ENCODE measurements at places on chromosomes 5 and 9.
A peak's percentile ranks its signal among the peaks of the same experiment; 100 is the strongest.

DNA sequence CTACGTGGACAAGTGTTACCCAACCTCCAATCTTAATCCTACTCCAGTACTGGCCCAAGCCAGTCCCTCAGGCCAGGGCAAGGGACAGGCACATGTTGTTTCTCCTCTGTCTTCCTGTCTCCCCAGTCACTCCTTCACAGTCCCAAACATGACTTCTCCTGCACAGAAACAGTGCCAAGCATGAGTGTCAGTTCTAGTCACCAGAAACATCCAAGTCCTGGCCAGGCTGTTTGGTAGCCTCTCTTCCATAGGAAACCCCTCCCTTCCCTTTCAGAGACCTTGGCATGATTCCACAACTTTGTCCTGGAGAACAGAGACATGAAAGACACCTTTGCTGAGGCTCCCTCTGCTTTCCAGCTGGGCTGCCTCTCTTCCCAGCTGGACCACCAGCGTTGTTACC lies 56.2 kb upstream of the SLC2A8 start:
- DNase-seq, result no peak

DNA sequence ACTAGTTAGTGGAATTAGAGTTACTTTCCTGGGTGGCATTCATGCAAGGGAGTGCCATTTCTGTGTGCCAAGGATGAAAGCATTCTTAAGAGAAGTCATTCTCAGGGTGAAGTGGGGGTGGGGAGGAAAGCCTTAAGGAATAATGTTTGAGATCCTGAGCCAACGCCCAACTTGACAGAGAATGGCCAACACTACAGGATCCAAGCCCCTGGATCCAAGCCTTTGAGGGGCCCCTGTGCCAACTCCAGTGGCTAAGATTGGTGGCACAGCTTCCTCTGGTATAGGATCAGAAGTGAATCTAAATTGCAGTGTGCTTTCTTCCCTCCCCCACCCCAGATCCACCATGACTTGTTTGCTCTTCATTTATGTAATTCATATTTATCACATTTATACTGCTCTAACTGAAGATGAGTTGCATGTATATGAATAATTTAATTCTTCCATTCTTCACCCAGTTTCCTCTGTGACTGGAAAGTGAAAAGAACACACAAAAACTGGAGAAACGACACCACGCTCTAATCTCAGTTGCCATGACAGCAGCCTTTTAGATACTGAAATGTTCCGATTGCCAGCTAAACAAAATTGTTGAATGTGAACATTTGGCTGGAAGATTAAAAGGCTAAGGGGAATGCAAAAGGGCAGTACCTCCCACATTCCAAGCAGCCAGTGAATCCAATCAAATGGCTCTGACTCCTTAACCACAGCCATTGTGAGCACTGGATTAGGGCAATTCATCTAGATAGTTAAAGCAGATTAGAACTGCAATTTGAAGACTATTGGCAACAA lies 4.5 kb downstream of the ZNF608 start:
- peak; percentile 37 for DNase-seq

DNA sequence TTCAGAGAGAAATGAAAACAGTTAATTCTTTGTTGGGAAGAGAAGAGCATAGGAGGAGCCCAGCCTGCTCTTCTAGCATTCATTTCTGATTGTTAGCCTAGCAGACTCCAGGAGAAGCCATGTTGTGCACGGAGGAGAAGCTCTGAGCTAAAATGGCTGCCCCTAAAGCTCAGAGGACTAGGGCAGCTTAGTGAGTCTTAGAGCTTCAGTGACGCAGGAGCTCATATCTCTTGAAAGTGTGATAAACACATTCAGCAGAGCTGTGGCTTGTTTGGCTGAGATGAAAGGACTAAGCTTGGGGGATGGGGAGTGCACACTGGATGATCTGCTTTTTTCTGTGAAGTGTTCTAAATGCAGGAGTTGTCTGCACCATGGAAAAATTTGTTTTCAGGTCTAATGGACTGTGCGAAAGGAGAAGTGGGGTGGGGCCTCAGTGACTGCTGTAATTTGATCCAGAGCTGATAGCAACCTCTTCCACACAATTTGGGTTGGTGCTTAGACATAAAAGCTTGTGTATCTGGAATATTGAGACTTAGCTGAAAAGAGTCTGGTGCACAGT lies 58.5 kb downstream of the ZNF462 start:
- DNase-seq, result no peak

- DNase-seq, result peak; percentile 70
Measured at GRCh38 chr5:172102913-172103626, 85.0 kb downstream of the STK10 start.

GRCh38 chr5:83724001-83724400 lies 3.3 kb upstream of the HAPLN1 start:
- no peak for DNase-seq

- DNase-seq, result no peak
Measured at GRCh38 chr5:169416583-169417196, 115.8 kb upstream of the SLIT3 start.

- DNase-seq, result peak; percentile 37
Measured at GRCh38 chr9:92654481-92655301, 15.2 kb downstream of the IPPK start.

- DNase-seq, result peak; percentile 77
Measured at GRCh38 chr5:64505769-64506566, at the start of gene RGS7BP. Gene RGS7BP, plus strand, starts transcription at chr5:64506015. Its CDS starts 610 bp downstream, at chr5:64506625.

GRCh38 chr9:129307227-129307970 lies 129.3 kb upstream of the IER5L start:
- no peak for DNase-seq

DNA sequence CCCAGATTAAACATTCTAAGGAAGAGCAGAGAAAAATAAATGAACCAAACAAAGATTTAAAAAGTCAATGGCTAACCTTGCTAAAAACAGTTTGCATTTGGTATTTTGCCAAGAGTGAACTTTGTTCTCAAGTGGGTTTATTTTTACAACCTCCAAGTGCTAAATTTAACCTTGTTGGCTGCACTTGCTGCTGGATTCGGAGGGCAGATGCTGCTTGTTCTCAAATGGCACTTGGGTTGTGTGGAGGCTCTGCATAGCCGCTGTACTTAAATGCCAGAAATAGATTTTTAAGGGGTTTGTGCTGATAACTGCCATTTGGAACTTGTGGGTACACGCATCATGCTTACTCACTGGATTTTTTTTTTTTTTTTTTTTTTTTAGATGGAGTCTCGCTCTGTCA lies 13.3 kb upstream of the SPATA24 start:
- DNase-seq, result no peak

- peak; percentile 5 for DNase-seq
Measured at GRCh38 chr5:153713943-153714342, 223.5 kb downstream of the GRIA1 start.

DNA sequence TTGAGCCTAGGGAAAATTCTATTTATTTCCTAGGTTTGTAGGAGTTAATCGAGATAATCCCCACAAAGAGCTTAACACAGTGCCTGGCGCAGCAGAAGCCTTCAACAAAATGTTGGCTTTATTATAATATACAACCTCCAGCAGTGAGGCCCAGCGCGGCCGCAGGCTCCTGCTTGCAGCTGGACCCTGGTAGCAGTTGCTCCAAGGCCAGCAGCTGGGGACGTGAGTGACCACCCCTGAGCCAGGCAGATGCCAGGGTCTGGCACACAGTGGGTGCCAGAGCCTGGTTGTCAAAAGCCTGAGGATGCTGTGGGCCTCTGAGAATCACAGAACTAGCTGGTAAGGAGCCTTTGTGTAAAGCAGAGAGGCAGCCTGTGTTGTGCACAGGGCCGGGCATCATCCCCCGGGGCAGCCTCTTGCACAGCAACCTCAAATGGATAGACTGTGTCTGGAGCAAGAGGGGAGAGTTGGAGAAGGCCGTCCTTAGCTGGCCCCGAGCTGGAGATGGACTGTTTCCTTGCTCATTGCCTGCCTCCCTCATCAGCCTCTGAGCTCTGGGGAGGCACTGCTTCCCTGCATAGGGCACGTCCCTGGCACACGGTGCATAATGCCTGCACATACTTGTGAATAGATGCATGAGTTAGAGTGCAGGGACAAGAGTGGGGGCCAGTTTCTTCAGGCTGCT lies 17.3 kb downstream of the CSF1R start:
- DNase-seq, result no peak

DNA sequence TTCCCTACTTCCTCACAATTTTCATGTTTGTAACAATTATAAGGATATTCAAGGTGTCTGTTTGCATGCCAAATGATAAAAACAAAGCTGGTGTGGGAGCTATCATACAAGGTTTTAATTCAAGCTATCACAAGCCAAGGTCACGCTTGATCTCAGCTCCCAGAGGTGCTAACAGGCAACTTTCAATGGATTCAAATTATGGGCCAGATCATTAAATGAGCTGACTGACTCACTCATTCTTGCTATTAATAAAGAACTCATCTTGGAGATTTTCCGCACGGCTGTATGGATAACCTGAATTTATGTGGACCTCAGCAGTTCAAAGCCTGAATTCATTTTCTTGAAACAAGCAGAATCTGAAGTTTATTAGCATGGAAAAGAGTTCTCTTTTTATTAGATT lies 267.3 kb upstream of the CDH6 start:
- DNase-seq, result no peak

DNA sequence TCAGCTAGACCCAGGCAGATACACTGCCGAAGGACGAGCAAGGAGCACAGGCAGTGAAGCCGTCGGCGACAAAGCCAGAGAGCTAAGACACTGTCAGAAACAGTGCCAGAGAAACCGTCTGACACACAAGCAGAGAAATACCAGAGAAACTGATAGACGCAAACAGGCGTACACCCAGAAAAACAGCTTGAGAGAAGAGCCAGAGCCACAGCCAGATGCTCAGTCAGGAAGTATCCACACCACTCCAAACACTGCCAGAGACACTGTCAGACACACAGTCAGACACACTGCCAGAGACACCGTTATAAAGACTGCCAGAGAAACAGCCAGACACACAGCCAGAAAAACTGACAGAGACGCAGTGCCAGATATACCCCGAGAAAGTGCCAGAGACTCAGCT lies 19.1 kb downstream of the CNTFR start:
- DNase-seq, result no peak

DNA sequence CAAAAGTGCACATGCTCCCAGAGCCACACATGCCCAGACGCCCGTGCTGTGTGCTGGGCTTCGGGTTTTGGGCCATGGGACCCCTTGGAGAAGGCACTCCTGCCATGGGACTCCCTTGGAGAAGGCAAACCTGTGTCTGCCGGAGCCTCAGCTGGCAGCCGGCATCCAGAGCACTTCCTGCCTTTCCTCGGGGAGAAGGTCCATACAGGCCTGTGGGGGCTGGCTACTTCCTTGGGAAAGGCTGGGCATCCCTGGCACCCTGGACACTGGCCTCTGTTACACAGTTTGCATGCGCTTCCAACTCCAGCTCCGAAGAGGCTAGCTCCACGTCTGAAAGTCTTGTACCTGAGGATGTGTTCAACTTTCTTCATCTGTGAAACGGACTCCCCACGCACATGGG lies 14.7 kb upstream of the IRX4 start:
- DNase-seq, result no peak

- DNase-seq, result no peak
Measured at GRCh38 chr5:84438456-84438855, 53.8 kb upstream of the EDIL3 start.

GRCh38 chr9:36245906-36246305 lies 12.3 kb downstream of the GNE start:
- no peak for DNase-seq

- no peak for DNase-seq
Measured at GRCh38 chr5:139794067-139794846, 1.4 kb upstream of the PSD2 start.

DNA sequence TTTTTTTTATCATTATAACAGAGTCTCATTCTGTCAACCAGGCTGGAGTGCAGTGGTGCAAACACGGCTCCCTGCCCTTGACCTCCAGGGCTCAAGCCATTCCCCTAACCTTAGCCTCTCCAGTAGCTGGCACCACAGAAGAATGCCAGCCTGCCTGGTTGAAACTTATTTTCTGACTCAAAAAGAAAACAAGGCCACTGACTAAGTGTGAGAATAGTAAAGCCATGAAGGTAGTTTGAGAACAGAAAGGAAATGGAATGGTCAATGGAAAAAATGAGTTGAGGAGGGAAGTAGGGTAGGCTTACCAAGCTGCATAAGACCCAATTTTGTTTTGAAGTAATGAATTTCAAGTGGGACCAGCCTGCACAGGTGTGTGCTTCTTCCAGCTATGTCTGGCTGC lies 82.8 kb upstream of the RORB start:
- no peak for DNase-seq

DNA sequence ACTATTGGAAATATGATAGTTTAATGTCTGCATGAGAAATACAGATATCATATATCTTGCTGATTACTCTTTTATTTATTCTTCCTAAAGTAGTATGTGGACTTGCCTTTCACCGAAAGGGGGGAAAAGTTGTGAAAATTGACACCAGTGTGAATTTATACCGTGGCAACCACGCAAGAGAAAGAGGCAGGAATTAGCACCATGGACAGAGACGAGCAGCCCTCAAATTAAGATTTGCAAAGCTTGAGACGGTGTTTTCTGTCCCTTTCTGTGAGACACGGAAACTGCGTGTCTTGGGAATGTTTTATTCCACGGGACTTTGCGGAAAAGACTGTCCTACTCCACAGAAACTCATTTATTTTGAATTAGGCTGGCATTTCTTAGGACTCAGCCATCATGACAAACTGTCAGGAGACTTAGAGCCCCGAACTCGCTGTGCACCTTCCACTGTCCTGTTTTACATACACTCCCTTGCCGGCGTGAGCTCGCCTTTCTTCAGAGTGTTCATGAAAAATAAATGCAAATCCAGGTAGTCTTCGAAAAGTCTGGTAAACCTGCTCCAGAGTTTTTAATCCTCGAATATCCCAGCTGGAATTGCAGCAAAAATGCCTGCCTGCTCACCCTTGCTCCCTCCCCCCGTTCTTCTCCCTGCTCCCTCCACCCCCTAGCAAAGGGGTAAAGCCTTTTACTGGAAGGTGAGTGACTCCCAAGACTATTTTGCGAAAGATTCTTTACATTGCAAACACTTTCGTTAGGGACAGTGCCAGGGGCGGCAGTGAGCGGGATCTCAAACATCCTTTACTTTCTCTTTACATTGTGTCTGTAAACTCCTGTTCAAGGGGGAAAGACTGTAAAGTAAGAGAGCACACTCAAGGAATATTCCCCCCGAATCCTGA lies 3.8 kb upstream of the ELAVL2 start:
- no peak for DNase-seq

DNA sequence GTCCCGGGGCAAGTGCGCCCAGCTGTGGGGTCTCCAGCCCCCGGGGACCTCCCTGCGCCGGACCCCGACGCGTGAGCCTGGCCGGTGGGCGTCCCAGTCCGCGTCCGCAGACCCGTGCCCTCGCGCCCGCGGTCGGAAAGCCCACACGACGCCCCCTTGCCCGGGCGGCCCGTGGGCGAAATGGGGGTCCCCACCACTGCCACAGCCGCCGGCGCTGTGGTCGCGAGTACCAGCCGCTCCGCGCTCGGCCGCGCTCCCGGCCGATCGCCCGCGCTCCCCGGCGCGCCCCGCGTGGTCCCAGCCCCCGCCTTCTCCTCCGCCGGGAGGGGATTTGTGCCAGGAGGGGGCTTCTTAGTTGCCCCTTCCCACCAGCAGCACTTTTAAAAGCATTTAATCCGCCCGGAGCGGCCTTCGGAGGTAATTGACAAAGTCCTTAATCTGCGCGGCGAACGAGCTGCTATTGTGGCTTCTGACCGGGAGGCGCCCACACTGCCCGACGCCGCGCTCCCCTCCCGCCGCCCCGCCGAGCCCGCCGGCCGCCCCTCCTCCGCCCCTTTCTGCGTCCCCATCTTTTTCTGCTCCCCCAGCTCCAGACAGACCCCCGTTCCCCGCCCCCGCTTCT lies 469 bp upstream of the FIBCD1 start:
- DNase-seq, result peak; percentile 88

Measured in H7 (cell line).